Spleen (tissue), 13 donors: ENCODE measurements at places on chromosomes 11 and 22.

GRCh38 chr22:10741210-10741609, 4786.8 kb upstream of the OR11H1 start:
- DNase-seq: no peak

- no peak for DNase-seq
Measured at GRCh38 chr11:110808248-110808647, 96.0 kb upstream of the ARHGAP20 start.

- peak; percentile 47 for DNase-seq
Measured at GRCh38 chr11:2774173-2775082, 74.6 kb upstream of the KCNQ1OT1 start.

DNA sequence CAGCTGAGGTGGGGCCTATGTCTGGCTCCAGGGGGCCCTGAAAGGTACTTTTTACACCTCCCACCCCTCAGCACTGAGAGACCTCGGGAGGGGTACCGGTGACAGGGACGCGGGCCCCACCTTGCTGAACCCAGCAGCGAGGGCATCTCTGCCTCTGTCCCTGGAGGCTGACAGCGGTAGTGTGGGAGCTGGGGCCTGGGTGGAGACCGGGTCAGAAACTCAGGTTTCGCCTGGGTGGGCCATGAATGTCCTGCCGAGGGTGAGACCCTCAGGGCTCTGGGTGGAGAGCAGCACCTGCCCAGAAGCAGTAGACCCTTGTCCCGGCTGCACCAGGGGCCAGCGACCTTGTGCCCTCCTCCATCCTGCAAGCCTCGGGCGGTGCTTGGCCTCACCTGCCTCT, 22.2 kb downstream of the PTDSS2 start:
- DNase-seq: no peak

DNA sequence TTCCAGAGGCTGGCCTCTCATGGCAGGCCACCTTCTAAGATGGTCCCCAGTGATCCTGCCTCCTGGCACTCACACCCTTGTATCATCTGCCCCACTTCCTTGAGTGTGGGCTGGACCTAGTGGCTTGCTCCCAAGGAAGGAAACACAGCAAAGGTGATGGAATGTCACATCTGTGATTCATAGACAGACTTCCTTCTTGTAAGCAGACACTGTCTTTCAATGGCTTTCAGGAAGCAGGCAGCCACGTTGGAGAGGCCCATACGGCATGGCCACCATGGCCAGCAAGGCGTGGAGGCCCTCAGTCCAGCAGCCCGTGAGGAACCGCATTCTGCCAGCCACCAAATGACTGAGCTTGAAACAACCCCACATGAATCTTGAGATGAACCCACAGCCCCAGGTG, 11.3 kb downstream of the LMO1 start:
- peak; percentile 57 for DNase-seq

DNA sequence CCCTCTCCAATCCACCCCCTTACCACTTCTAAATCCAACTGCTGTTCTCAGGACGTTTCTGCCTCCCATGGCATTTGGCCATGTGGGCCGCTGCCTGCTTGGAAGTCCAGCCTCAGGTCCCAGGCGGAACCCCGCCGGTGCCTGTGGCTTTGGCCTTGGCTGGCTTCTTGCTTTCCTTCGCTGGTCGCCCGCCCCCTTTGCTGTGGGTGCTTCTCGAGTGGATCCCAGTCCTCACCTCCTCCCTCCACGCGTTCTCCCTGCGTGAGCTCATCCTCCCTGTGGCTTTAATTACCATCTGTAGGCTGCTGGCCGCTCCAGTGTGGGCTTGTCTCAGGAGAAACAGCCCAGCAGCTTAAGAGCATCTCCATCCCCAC, 111.7 kb downstream of the NECTIN1 start:
- DNase-seq: no peak

- DNase-seq: no peak
Measured at GRCh38 chr11:22304337-22304961, 33.7 kb upstream of the SLC17A6 start.

DNA sequence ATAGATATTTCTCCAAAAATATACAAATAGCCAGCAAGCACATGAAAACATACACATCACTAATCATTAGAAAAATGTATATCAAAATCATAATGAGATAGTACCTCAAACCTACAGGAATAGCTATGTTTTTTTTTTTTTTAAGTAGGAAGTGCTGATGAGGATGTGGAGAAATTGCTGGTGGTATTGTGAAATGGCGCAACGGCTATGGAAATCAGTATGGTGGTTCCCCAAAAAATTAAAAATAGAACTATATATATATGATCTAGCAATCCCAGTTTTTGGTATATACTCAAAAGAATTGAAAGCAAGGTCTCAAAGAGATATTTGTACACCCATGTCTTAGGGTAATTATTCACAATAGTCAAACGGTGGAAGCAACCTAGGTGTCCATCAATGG, 46.0 kb upstream of the HIPK3 start:
- DNase-seq: no peak

GRCh38 chr22:46262449-46263215, 511 bp downstream of the PKDREJ start:
- DNase-seq: peak; percentile 92

GRCh38 chr11:12276356-12276755, 101.0 kb upstream of the PARVA start:
- DNase-seq: no peak
